ENCODE measurements at places on chromosomes 7 and 10. TPM values are rescaled to one million over a fixed set of nuclear protein-coding genes. Genes with fewer than 3 reads are reported as not detected.

The SNX8 gene
- total RNA-seq: 17.4 TPM

DNA sequence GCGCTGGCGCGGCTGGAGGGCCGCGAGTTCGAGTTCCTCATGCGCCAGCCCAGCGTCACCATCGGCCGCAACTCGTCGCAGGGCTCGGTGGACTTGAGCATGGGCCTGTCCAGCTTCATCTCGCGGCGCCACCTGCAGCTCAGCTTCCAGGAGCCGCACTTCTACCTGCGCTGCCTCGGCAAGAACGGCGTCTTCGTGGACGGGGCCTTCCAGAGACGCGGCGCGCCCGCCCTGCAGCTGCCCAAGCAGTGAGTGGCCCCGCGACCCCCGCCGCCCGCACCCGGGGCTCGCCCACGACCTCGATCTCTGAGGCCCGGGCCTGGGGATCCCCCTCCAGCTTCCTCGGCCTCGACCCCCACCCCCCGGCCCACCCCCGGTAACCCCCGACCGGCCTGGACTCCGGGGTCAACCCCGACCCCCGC, 537 bp downstream of the FOXK1 start:
- DNase-seq: no peak

GRCh38 chr10:92999191-92999590, 61.4 kb upstream of the CYP26C1 start:
- no peak for DNase-seq

DNA sequence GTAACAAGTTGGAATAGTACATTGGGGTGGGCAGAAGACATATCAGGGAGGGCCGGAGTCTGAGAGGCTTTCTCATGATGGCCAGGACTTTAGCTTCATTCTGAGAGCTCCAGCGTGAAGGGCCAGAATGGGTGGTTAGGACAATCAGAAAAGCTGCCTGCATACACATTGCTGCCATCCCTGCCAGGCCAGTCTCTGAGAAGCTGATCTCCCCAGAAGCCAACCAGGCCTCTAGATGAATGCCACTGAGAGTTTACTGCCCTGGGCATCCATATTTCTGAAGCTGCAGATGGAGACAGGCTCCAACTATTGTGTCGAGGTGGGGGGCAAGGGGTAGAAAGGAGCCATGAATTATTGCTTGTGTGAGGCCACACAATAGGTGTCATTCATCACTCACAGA, 32.0 kb upstream of the ARHGAP22 start:
- DNase-seq: no peak

GRCh38 chr10:104957178-104957841, 316.2 kb downstream of the SORCS3 start:
- no peak for DNase-seq

Measured in urinary bladder (tissue), 4 donors.